ENCODE measurements at places on chromosomes 7 and 10.
A peak's percentile ranks its signal among the peaks of the same experiment; 100 is the strongest.

- DNase-seq = no peak
Measured at GRCh38 chr7:154532771-154533170, 470.2 kb downstream of the PAXIP1 start.

DNA sequence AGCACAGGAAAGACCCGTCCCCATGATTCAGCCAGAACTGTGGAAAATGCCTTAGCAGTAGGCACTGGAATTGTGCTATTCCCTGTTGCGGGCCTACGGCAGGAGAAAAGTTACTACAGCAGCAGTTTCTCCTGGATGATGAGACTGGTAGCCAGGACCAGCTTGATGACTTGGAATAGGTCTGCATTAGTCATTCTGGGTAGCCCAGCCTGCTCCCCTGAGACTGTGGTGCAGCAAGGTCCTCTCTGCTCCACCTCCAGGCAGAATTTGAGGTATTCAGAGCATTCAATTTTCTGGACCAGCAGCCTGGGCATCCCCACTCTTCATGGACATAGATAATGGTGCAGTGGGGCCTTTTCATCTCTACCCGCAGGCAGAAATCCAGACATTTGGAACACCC lies 490.0 kb downstream of the SH2D4B start:
- no peak for DNase-seq

DNA sequence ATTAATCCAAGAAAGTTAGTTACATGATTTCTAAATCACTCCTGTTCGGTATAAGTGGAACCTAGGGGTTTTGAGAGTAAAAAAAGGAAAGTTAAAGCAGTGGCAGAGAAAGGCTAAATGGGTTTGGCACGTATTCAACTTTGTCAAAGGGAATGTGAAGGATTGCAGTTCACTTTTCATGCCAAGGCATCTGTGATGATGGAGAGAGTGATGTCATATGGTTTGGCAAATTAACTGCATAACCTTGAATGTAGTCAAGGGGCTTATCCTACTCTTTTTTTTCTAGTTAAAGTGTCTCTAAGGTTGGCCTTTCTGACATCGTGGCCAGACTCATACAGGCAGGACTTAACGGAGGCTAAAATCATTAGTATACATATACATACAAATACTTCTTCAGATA lies 277.8 kb downstream of the EXOC4 start:
- DNase-seq = no peak

- no peak for DNase-seq
Measured at GRCh38 chr7:66739477-66739876, 1.1 kb upstream of the RABGEF1 start.

- DNase-seq = no peak
Measured at GRCh38 chr7:88638583-88638982, 120.9 kb upstream of the ZNF804B start.

DNA sequence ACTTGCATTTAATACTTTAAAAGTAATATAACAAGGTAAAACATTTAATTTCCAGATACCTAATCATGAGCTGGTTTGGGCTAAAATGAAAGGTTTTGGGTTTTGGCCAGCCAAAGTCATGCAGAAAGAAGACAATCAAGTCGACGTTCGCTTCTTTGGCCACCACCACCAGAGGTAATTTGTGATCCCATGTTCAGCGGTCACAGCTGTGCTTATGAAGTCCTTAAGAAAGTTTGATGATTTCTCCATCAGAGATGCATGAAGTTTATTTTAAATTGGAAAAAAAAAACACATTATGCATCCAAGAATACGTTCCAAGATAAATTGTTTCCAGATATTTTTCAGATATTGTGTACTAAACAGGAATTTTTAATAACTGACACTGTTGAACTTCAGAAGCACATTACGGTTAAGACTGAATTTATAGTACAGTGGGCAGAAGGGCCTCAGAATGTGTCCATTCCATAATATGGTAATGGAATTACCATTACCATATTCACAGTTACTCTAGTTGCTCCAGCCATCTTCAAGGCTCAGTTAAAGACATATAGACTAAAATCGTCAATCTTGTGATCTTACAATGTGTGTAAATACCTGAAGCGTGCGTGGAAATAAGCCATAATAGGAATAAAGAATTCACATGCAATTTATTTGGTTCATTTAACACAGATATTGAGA lies 106.8 kb downstream of the ZMYND11 start:
- no peak for DNase-seq

- no peak for DNase-seq
Measured at GRCh38 chr7:100091411-100092181, 2.8 kb downstream of the COPS6 start.

GRCh38 chr7:116403265-116403664 lies 96.3 kb upstream of the CAV2 start:
- DNase-seq = no peak

DNA sequence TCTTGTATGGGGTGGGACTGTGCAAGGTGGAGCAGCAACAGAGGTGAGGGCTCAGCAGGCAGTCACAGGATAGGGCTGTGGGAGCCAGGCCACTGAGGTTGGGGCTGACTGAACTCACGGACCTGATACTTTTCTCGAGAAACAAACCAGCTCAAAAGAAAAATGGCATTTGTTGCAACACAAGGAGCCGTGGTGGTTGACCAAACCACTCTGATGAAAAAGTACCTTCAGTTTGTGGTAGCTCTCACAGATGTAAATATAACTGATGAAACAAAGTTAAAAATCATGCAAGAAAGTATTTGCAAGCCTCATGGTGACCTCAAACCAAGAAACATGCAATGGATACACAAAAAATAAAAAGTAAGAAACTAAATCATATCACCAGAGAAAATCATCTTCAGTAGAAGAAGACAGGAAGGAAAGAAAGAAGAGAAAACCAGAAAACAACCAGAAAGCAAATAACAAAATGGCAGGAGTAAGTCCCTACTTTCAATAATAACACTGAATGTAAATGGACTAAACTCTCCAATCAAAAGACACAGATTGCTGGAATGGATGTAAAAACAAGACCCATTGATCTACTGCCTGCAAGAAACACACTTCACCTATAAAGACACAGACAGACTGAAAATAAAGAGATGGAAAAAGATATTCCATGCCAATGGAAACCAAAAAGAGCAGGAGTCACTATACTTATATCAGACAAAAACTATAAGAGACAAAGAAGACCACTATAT lies 48.9 kb upstream of the DUSP5 start:
- DNase-seq = no peak

- DNase-seq = peak; percentile 26
Measured at GRCh38 chr7:12731775-12732174, 44.3 kb downstream of the ARL4A start.
